ENCODE measurements at places on chromosomes 12 and 14. TPM values are rescaled to one million over a fixed set of nuclear protein-coding genes. Genes with fewer than 3 reads are reported as not detected.

CFAP54 gene
- 6.7 TPM for total RNA-seq

MORN3 gene
- total RNA-seq = under 0.01 TPM

DNAJC22 gene
- not detected for total RNA-seq

DNA sequence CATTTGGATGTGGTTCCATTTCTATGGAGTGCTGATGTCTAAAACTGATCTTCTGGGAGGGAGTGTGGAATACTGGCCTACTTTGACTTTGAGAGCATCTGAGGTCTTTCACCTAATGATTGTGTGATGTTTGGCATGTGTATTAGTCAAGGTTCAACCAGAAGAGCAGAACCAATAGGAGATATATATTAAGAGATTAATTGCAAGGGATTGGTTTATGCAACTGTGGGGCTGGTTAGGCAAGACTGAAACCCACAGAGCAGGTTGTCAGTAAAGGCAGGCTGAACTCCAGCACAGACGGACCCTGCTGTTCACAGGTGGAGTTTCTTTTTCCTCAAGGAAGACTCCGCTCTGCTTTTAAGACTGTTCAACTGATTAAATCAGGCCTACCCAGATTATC is 11.6 kb downstream of the BMAL2 start:
- DNase-seq = no peak

DNA sequence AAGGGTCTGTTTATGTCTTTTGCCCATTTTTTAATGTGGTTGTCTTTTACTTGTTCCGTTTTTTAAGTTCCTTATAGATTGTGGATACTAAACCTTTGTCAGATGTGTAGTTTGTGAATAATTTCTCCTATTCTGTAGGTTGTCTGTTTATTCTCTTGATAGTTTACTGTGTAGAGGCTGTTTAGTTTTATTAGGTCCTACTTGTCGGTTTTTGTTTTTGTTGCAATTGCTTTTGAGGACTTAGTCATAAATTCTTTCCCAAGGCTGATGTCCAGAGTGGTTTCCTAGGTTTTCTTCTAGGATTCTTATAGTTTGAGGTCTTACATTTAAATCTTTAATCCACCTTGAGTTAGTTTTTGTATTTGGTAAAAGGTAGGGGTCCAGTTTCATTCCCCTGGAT is 33.9 kb downstream of the SLC39A9 start:
- no peak for DNase-seq

DNA sequence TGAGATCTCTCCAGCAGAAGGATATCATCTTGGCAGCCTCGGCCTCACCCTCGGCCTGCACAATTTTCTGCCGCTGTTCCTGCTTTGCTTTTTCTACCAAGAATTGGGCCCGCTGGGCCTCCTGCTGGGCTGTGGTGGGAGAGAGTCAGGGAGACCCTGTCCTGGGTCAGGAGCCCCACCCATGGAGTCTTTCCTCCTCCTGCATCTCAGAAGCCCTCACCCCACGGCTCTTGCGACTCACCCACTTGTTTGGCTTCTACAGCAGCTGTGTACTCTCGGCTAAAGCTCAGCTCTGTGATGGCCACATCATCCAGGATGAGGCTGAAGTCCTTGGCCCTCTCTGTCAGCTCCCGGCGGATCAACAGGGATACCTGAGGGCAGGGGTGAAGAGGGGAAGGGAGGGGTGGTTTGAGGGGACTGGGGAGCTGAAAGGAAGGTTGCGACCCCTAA is 2.8 kb downstream of the PHB2 start:
- DNase-seq = no peak

- no peak for DNase-seq
Observed at GRCh38 chr14:99592933-99593753, 10.9 kb downstream of the CCDC85C start.

- DNase-seq = no peak
Observed at GRCh38 chr14:23385244-23385641, 8.4 kb downstream of the CMTM5 start.

GRCh38 chr12:56315249-56315621 is 553 bp downstream of the CNPY2 start:
- DNase-seq = no peak

- DNase-seq = no peak
Observed at GRCh38 chr12:31363831-31364230, 37.9 kb upstream of the SINHCAF start.

DNA sequence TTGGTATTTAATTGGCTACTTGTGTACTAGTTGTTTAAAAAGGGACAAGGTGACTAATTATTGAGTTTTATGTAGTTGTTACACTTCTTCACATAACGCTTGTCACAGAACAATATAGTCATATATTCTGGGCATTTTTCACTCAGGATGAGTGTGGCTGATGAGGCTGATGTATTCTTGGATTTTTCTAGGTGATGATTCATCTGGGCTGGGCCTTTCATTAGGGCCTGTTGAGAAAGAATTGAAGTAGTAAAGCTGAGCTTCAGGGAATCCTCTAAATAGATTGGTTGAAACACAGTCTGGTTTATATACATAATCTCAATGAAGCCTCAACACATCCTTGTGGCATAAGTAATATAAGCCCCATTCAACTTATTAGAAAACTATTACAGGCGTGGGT is 445.7 kb downstream of the DAD1 start:
- no peak for DNase-seq

DNA sequence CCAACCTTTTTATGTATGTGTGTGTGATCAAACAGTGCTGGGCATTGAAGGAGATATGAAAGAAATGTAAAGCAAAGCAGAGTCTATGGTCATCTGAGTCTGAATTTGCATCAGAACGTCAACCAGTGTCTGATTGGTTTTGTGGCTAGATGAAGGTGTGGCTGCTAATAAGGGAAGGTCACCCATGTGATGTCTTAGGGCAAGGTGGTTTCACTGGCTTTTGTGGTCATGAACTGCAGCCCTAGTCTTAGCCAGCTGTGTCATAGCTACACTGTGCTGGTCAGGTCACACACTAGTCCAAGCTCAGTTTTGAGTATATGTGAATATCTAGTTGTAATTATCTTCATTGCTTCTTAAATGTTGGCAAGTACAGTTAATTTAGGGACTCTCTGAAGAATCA is 105.8 kb downstream of the TGFB3 start:
- DNase-seq = no peak

DNA sequence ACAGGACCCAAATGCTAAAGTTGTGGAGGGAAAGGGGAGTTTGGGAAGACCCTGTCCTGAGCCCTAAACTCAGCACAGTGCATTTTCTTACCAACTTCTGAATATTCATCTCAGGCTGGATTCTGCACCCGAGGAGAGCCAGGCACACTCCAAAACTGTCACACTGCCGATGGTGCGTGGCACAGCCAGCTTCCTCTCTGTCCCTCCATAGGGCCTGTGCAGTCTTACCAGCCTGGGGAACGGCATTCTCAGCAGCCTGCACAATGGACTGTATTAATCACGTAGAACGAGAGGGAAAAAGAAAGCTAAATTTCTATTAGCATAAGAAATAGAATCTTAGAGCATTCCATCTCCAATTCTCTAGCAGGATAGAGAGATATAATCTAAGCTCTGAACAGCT is 71.3 kb upstream of the GPATCH2L start:
- no peak for DNase-seq

- no peak for DNase-seq
Observed at GRCh38 chr12:6942331-6942665, 1.3 kb upstream of the RNU7-1 start.

DNA sequence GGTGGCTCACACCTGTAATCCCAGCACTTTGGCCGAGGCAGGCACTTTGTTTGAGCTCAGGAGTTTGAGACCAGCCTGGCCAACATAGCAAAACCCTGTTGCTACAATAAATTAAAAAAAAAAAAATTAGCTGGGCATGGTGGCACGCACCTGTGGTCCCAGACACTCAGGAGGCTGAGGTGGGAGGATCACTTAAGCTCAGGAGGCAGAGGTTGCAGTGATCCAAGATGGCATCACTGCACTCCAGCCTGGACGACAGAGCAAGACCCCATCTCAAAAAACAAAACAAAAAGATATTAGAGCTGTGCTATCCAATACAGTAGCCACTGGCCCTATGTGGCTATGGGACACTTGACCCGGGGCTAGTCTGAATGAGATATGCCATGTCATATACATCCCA is 6.9 kb upstream of the SCARB1 start:
- no peak for DNase-seq

DNA sequence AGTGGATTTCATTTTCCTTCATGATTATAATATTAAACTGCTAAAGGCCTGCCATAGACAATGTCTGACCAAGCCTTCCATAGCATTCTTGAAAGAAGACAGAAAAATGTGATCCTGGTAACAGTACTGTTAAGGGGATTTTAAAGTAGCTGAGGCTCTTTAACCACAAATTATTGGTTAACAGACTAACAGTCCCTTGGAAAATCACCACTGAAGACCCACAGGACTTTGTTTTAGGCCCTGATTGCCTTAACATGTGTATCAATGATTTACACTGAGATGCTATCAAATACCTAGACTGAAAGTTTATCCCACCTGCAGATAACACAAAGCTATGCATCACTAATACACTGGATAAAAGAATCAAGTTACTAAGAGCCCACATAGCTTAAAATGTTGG is 6.0 kb downstream of the KRT79 start:
- DNase-seq = no peak

GRCh38 chr14:106511800-106512198 is 985.4 kb downstream of the TMEM121 start:
- DNase-seq = no peak

Measured in tibial nerve (tissue), 4 donors.